DND-41 (cell line): ENCODE measurements at places on chromosomes 6 and 20.

DNA sequence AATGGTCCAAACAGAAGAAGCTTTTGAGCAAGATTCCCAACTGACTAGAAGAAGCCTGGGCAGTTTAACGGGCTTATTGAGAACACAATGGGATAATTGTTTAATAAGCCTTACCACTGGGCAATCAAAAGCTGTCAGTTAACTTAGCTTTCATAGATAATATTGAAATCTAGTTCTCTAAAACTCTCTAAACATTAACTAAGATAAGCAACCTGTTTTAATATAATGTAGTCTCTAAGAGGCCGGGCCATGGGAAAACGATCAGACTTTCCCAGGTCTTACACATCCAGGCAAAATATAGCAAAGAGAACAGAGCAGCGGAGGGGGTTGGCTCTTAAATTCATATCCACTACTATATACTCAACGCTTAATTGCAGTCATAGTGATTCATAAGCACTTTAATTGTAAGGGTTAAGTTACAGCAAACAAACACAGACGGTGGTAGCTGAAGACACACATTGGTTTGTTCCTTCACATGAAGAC is 128.0 kb upstream of the FAM83B start:
- DNase-seq = no peak

DNA sequence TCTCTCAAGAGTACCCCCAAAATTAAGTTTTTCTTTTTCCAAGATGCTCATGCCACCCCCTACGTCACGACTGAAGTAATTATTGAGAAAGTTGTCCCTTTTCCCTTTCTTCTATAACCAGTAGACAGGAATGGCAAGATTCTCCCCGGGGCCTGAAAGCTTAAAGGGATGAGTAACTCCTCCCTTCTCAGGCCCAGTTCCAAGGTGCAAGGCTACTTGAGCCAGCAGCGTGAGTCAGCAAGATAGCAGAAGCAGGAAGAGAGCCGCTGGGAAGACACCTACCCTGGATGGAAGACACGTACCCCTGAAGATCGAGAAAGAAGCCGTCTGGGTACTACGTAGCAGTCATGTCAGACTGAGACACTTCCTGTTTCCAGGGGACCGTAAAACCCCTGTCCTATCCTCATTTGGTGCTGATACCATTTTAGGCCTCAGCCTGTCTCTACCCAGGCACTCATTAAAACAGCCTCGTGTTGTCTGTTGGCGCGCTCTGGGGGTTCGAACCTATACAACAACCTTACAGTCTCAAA is 241.0 kb downstream of the ADGRG6 start:
- DNase-seq = no peak

DNA sequence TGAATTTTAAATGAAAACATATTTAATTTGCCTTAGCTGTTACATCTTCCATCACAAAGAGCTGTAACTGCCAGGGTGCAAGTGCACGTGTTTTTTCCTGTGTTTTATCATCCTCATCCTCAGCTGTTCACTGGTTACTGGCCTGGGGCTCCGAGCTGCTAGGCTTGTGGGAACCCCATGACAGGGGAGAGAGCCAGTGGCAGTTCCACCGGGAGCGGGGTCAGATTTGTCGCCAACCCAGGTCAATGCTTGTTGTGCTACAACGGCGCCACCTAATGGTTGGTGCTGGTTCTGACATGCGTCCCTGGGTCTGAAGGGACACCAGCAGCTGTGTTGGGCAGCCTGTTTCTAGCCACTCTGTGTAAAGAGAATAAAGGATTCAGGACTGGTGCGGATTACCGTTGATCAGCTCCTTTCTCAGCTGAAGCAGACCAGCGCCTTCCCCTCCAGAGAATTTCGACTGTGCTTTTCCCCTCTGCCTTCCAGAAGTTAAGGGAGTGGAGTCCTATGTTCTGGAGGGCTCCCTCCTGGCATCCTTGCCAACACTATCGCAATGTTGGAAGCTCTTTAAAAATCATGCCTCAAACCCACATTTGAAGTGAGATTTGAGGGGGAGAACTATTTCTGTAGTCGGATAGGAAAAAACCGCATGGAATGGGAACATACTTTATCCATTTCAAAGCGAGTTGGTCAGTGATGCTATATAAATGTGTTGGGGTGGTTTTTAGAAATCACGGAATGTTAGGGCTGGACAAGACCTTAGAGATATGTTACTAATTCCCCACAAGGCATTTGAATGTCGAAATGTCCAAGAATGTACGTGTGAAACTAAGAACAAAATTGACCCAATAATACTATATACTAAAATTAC is 32.1 kb downstream of the SUMO4 start:
- DNase-seq = peak; percentile 89

- DNase-seq = no peak
These were observed 1.5 kb downstream of the TP53INP2 start for GRCh38 chr20:34705397-34706301.

DNA sequence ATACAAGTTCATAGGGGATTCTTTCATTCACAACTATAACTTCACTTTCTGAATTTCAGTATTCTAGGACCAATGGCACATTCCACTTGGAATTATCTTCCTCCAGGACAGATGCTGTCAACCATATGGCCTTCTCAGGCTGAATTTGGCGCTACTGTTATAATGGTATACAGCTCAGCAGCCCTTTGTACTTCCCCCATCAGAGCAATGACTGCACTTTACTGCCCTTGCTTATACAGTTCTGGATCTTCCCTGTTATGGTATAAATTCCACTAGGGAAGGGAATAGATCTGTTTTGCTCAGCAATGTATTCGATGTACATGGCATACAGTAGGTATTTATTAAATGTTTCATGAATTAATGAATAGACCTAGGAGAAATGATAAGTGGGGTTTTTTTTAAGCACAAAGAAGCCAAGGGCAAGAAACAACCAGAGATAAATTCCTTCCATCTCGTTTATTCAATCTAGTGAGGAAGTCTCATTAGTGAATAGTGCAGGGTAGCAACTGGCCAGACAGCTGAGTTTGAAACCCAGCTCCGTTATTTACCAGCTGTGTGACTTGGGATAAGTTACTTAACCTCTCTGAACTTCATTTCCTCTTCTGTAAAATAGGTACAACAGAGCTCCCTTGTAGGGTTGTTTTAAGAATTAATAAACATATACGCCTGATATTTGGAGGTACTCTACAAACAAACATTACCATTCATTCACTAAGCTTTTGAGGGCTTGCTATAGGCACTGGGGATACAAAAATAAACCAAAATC is 97.1 kb upstream of the PRDM1 start:
- DNase-seq = no peak

DNA sequence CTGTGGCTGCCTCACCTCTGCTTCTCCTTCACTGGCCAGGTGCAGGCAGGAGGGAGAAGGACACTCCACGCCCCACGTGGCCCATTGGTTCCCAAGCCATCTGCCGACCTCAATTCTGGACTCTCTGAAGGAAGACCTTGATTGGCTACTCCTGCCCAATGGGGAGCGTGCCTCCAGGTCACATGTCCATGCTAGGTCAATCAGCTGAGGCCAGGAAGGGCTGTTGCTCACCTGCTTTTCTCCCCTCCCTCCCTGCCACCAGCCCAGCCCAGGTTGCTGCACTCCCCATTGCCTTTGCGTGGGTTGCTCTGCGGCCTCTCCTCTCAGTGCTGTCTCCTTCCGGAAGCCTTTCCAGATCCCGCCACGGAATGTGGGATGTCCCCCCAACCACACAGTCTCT is 21.9 kb upstream of the CDH4 start:
- no peak for DNase-seq

- DNase-seq = peak; percentile 17
These were observed 548 bp downstream of the AGPAT4 start for GRCh38 chr6:161273274-161273751.

- DNase-seq = peak; percentile 20
These were observed 25.8 kb downstream of the PRL start for GRCh38 chr6:22271081-22271480.

GRCh38 chr20:33719989-33720709 is at the start of gene PXMP4:
Gene PXMP4 (minus strand): TSS chr20:33720310. CDS start chr20:33720207, 103 bp downstream.
- DNase-seq = peak; percentile 98

GRCh38 chr6:163695414-163695864 is 280.9 kb downstream of the QKI start:
- no peak for DNase-seq

GRCh38 chr6:138970856-138971425 is 17.1 kb downstream of the REPS1 start:
- no peak for DNase-seq

DNA sequence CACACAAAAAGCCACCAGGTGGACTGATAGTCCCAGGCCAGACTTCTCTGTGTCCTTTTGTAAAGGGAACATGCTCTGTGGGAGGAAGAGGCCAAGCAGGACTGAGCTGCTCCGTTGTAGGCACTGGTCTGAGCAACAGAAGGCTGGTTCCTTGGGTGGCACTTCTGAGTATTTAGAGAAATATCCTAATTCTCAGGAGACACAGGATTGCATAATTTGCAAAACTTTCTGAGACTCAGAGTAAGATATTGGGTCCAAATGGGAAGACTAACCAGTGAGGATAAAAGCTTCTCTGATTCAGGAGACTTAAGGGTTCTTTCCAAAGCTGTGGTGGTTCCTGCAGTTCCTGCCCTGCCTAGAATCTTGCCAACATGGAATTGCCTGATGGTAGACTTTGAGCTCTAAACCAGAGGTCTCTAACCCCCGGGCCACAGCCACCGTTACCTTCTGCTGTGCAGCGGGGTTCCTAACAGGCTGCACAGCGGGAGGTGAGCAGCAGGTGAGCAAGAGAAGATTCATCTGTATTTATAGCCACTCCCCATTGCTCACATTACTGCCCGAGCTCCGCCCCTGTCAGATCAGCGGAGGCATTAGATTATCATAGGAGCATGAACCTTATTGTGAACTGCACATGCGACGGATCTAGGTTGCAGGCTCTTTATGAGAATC is 107.0 kb downstream of the OLIG3 start:
- no peak for DNase-seq

DNA sequence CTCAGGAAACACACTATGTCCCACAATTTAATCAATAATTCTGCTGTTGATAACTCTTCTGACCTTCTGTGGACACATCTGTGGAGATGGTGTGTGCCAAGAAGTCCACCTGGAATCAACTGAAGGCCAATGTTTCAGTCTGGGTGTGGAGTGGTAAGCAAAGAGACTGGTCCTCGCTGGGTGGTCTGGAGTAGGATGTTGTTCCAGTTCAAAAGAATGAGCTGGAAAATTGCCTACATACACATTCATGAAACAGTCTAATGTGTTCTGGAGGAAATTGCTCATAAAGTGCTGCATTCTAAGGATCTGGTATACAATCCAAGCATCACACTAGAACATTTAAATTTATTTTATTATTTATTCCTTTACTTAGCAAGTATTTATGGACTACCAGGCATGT is 33.9 kb upstream of the TBX18 start:
- DNase-seq = no peak

- DNase-seq = no peak
These were observed 56.2 kb downstream of the TPBG start for GRCh38 chr6:82419859-82420258.

- no peak for DNase-seq
These were observed 67.9 kb downstream of the BANF2 start for GRCh38 chr20:17767624-17768023.

- no peak for DNase-seq
These were observed 607.4 kb downstream of the HACE1 start for GRCh38 chr6:104252276-104252675.

DNA sequence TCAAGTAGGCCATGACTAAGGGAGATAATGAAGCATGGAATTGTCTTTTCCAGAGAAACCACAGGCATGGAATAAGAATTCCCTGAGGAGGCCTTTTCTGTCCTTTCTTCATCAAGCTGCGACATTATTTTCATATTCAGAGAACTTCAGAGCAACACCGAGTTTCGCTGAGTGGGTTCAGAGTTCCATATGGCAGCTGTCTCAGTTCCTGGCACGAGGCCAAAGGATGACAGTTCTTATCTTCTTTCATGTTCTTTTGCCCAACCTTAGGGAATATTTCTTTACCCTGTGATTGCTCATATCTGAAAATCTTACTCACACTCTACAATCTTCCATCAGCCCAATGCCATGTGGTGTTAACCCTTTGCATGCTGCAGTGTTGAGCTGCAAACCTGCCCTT is 135.3 kb upstream of the BMP2 start:
- DNase-seq = no peak

DNA sequence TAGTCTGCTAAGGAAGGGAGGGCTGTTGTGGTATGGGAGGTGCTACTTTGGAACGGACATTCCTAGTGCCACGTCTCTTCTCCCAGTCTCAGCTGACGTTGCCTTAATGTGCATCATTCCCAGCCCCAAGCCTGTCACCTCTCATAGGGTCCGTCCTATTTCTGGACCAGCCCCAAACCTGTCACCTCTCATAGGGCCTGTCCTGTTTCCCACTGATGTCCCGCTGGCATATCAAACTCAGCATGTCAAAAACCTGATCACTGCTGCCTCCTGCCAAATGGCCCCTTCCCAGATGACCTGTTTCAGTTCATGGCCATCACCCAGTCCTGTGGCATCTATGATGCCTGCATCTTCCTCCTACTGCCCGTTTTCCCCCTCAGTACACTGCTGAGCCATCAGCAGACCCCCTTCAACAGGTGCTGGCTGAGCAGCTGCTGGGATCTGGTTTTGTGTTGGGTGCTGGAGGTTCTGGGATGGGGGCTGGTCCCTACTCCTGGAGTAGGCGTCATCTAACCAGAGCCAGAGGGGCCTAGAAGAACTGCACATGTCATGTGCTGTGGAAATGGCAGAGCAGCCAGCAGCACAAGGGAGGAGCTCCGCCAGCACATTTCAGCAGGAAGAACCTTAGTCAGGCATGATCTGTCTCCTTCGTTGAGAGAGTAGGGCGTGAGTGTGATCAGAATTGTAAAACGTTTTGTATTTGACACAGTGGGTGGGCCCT is 3.3 kb downstream of the ENTPD6 start:
- DNase-seq = peak; percentile 8

- no peak for DNase-seq
These were observed 100.2 kb downstream of the FIG4 start for GRCh38 chr6:109791301-109791700.

GRCh38 chr6:52496631-52497030 is 76.5 kb downstream of the EFHC1 start:
- no peak for DNase-seq

DNA sequence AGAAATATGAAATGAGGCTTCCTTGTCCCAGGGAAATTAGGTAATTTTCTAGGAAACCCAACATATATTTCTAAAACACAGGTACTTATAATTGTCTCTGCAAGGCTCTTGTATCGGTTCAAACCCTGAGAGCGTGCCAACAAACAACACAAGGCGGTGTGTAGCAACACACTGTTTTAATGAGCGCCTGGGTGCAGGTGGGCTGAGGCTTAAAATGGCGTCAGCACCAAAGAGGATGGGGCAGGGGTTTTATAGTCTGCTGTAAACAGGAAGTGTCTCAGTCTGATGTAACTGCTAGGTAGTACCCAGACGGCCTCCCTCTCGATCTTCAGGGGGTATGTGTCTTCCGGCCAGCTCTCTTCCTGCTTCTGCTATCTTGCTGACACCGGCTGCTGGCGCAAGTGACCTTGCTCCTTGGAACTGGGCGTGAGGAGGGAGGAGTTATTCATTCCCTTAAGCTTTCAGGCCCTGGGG is 69.7 kb downstream of the EPB41L2 start:
- DNase-seq = peak; percentile 22

DNA sequence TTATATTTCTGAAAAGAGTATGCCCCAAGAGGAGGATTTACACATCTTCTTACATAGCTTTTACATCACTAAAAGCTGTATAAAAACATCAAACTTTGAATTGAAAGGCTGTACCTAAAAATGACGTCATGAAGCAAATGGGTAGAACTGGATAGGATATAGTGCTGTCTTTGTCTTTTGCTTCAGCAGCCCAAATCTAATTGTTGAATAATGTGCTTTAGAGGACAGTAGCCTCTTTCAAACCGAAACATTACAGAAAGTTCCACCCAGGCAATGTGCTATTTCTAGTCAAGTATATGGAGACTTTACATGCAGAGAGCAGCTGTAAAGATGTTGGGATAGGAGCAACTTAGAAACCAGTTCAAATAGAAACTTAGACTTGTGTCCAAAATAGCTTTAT is 51.9 kb downstream of the ADGRG6 start:
- no peak for DNase-seq
